ENCODE measurements at places on chromosomes 16 and 17.

GRCh38 chr16:8892101-8892575, 10.0 kb downstream of the LITAFD start:
- DNase-seq = no peak

GRCh38 chr17:40791787-40792436, 7.8 kb downstream of the KRT28 start:
- DNase-seq = peak; percentile 8

- DNase-seq = no peak
These were observed 19.7 kb downstream of the QPRT start for GRCh38 chr16:29698484-29699323.

GRCh38 chr16:64864232-64864809, 257.5 kb downstream of the CDH11 start:
- no peak for DNase-seq

GRCh38 chr17:79609049-79609589, 1.7 kb downstream of the RBFOX3 start:
- DNase-seq = no peak

- peak; percentile 87 for DNase-seq
These were observed 604 bp downstream of the HS3ST3B1 start for GRCh38 chr17:14301279-14302090.

GRCh38 chr17:14950216-14950615, 314.9 kb downstream of the PMP22 start:
- no peak for DNase-seq

GRCh38 chr17:39563476-39563875, 44.2 kb downstream of the NEUROD2 start:
- DNase-seq = no peak

GRCh38 chr16:70470927-70471341, 16.5 kb downstream of the FCSK start:
- peak; percentile 9 for DNase-seq

DNA sequence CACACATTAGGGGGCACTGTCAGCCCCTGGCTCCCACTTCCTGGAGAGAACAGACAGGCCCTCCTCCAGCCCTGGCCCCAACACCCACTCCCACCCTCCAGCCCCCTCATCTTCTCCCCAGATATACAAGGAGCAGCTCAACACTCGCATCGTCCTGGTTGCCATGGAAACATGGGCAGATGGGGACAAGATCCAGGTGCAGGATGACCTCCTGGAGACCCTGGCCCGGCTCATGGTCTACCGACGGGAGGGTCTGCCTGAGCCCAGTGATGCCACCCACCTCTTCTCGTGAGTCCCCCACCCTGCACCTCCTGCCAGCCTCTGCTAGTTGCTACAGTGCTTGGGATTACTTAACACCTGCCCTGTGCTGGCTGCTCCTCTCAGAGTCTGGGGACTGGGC, 14.4 kb downstream of the ADAM11 start:
- no peak for DNase-seq

DNA sequence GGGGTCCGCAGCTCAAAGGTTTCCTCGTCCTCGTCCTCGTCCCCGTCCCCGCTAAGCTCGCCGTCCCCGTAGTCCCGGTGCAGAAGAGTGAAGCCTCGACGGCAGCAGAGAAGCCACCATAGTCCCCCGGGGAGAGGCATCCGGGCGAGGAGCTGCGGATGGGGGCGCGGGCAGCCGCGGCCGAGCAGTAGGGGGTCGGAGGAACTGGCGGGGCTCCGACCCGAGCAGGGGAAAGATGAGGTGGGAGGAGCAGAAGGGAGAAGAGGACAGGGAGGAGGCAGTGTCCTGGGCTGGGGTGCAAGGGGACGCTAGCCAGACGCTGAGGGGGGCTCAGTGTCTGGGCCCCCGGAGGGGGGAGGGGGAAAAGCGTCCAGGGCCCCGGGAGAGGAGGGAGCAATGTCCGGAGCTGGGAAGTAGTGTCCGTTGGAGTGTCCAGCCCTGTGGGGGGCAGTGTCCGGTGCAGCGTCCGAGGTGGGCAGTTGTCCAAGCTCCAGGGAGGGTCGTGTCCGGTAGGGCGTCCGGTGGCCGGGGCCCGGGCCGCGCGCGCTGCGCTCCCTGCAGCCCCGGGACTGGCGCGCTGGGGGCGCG, at the start of gene PLEKHH3:
TSS of gene PLEKHH3 (minus strand) at position 571 of the 588 bp plus-strand sequence. CDS start at position 140, 431 bp downstream.
- no peak for DNase-seq

DNA sequence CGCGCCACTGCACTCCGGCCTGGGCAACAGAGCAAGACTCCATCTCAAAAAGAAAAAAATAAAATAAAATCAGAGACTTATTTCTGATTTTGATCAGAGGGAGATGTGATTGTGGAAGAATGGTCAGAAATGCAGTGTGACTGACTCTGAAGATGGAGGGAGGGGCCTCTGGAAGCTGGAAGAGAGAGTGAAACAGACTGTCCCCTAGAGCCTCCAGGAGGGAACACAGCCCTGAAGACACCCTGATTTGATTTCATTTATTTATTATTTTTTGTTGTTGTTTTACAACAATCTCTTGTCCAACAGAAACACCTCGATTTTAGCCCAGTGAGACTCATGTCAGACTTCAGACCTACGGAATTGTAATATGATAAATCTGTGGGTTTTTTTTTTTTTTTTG, 26.1 kb downstream of the BCL7C start:
- DNase-seq = peak; percentile 14

- peak; percentile 8 for DNase-seq
These were observed 30.1 kb upstream of the HAPSTR1 start for GRCh38 chr16:9061358-9061813.

DNA sequence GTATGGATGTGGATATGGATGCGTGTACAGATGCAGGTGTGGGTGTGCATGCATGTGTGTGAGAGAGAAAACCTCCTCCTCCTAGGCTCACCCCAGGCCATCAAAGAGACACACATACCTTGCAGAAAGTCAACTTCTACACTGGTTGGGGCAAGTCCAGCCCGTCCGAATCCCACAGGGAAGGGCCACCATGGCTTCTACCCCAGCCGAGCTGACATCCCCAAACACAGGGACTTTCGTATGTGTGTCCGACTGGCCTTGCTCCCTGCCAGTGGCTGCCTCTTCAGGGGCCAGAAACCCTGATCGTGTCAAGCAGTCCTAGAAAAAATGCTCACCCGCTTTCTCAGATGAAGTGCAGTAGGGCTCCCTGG, 134.2 kb downstream of the XYLT1 start:
- no peak for DNase-seq

DNA sequence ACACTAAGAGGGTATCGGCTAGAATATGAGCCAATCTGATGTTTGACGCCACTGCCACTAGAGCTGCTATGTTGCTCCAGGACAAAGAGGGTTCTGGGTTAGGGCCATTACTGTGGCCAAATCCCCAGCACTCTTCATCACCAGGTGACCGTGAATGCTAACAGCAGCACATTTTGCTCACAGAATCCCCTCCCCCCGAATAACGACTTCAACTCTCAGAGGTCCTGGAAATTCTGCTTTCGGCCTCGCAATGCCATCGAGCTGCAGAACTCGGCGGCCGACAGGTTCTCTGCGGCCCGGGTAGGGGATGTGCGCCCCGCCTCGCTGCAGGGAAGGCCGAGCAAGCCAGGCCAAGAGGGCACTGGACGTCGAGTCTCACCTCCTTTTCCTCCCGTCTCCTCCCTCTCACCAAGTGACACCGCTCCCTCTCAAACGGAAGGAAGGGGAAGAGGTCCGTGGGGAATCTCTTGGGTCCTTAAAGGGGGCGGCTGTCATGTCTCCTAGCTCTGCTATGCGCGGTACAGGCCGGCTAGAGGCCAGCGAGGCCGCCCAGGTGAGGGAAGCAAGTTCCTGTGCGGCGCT, 31.9 kb downstream of the CDK5R1 start:
- no peak for DNase-seq

DNA sequence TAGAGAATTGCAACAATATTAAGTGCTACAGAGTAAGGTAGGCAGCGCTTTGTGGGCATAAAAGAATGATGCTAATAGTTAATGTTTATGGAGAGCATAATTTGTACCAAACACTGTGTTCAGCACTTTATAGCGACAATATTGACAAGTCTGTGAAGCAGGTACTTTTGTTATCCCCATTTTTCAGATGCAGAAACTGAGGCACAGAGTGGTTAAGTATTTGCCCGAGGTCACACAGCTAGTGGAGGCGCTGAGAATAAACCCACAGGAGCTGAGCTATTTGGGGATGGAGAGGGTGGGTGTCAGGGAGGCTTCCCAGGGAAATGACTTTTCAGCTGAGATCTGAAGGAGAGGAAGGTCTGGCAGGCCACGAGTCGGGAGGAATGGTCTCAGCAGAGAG, 39.4 kb downstream of the TMEM186 start:
- DNase-seq = no peak

DNA sequence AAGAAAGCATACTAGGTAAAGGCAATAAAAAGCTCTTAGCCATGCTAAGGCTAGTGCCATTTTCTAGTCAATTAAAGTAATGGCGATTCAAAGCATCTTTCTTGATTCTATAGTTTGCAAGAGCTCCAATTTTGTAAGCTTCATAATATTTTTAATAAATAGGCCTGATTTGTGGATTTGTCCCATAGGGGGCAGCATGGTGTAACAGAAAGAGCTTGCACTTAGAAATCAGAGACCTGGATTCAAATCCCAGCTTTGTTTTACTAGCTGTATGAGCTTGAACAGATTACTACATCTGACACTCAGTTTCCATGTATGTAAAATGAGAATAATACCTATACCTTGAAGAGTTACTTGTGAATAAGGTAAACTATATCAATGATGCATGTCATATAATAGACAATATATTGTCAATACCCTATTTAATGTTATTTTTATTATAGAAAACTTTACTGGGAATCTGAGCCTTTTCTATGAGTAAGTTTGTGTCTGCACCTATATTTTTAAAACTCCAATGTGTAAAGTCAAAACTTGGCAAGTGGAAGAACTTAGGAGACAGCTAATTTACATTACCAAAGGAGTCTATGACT, 93.6 kb upstream of the NOG start:
- DNase-seq = peak; percentile 10

- no peak for DNase-seq
These were observed 14.4 kb downstream of the CANT1 start for GRCh38 chr17:78995022-78995760.

DNA sequence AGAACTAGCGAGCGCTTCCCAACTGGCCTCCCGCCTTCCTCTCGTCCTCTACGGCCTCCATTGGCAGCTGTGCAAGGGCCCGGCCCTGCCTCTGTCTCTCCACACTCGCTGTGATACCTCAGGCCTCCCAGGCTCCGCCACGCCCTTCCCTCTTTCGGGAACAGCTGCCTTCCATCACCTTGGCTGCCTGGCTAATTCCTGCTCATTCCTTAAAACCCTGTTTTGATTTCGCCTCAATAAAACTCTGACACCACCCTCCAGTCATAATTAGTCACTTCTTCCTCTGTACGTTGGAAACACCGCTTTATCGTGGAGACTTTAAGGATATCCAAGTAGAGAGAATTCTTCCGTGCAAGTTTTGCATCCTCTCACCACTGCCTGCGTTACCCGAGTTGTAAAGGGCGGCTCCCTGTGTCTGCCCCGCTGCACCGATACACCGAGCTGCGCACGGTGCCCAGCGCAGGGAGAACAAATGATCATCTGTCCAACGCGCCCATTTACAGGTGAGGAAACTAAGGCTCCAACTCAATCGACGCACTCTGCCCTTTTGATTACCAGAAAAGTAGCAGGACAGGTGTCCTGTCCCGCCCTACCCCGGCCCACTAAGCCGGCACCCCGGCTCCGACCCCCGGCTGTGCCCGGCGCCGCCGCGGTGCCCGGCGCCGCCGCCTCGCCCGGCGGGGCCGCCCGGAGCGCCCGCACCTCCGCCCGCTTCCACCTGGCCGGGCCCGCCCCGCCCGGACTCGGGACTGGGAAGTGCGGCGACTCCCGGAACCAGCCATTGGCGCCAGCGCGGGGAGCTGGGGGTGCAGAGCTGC, 139.7 kb downstream of the SEC14L1 start:
- peak; percentile 31 for DNase-seq

DNA sequence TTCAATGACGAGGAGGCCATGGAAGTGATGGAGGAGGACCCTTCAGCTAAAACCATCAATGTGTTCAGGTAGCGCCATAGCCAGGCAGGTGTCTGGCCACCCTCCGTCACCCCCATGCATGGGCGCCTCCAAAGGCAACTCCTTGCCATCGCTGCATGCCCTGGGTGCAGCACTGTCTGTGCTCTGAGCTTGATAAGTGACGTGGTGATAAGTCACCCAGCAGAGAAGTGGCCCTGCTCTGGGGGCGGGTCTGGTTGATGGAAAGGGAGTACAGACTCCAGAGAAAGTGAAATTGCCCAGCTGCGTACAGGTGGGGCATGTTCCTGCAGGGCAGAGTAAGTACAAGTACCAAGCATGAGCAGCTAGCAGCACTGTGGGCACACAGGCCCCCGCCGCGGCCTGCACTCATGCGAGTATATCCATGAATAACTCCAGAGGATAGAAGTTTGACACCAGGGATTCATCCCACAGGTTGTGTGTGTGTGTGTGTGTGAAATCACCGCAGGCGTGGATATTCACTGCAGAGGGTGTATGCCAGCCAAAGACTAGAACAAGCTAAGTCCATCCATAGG, 13.1 kb downstream of the DNAI2 start:
- DNase-seq = no peak

- DNase-seq = no peak
These were observed 10.9 kb upstream of the IL34 start for GRCh38 chr16:70635336-70636016.

DNA sequence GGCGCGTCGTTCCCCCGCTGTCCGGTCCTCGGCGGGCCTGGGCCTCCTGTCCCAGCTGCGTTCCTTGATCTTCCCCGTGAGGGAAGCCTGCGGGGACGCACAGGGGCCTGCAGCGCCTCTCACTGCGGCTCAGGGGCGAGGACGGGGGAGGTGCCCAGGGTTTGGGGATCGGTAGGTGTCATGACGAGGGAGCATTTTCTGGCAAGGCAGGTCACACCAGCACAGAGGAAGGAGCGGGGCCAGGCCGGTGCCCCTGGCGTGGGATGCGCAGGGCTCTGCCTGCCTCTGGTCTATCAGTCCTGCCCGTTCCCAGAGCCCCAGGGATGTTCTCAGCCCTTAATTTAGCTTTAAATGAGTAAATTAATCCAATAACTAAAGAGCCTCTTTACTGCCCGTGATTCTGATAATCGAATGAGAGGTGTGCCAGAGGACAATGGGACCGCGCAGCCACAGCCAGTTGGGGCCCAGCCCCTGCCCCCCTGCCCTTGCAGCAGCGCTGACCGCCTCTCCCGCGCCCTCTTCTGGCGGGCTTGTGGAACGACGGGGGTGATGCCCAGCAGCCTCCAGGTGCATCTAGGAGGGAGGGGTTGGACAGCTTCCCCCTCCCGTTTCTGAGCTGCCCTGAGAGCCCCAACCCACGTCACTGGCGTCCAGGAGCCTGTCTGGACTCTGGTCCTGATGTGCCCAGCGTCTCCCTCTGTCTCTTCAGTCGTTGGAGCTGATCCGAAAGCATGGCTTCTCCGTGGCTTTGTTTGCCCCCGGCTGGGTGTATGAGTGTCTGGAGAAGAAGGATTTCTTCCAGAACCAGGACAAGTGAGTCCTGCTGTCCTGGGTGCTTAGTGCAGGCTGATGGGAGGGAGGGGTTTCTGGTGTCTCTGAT, 7.9 kb downstream of the ENGASE start:
- peak; percentile 41 for DNase-seq

GRCh38 chr17:35235917-35236316, 7.0 kb upstream of the SLFN5 start:
- DNase-seq = no peak
